HuH-7 (cell line): ENCODE measurements at places on chromosomes 12 and 14.
A peak's percentile ranks its signal among the peaks of the same experiment; 100 is the strongest.

- peak; percentile 17 for DNase-seq
These were observed 62.6 kb downstream of the DCAF5 start for GRCh38 chr14:69090187-69090789.

GRCh38 chr12:127925971-127926370 lies 341.0 kb upstream of the TMEM132C start:
- DNase-seq, result peak; percentile 1

- no peak for DNase-seq
These were observed 38.7 kb downstream of the SGPP1 start for GRCh38 chr14:63689132-63689531.

GRCh38 chr14:105865904-105866840 lies 339.8 kb downstream of the TMEM121 start:
- no peak for DNase-seq

DNA sequence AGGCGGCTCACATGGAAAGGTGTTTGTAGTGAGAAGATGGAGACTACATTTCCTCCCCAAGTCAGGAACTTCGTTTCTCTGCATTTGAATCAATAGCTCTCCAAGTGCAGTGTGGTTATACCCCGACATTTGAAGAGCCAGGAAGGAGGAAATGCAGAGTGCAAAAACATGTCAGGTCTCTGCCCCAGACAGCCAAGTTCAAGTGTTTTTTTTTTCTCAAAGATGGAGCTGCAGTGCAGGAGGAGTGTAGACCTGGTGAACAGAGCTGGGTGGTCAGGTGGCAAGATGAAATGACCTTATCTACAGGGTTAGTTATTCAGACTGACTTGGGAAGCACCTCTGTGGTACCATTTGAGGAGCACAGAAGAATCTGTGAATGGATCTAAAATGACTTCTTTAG lies 21.3 kb downstream of the MLXIP start:
- no peak for DNase-seq

DNA sequence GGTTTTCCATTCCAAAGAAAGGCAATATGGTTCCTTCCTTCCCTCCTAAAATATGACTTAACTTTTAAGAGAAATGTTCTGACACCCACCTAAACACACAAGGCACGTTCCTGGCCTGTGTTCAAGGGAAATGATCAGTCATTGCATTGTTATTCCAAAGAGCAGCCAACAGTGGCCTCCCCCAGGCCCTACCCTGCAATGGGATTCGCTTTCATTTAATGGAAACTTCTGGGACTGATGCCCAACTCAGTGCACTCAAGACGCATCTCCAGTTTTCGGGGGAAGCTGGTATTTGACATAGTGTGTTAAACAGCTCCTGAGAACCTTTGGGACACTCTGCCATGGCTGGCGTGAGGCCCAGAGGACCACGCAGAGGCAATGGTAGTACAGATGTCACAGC lies 65.9 kb downstream of the DDX51 start:
- no peak for DNase-seq

DNA sequence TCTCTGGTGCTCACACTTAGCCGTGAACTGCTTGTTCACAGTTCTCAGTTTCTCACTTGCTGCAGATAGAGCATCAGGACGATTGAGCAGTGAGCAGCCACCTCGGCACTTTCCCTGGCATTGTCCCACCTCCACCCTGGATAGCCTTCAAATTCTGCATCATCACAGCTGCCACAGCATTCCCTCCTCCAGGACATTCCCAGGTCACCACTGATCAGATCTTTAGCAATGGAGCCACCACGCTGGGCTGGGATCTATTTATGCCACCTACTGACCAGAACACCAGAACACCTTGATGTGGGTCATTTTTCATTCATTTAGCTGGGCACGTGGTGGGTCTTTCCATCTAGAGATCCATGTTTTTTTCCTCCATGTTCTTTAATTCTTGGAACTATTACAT lies 23.6 kb downstream of the ACADS start:
- no peak for DNase-seq

DNA sequence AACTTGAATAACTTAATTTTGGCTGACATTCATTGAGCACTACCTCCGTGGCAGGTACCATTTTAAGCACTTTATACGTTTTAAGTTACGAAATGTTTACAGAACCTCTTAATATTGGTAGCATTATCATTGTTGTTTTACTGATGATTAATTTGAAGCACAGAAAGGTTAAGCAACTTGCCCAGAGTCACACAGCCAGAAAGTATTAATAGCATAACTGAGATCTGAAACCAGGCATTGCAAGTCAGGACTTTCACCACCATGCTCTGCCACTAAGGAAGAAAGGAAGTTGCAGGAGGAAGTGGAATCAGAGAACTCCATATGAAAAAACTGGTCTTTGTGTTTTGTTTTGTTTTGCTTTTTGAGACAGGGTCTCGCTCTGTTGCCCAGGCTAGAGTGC lies 28.2 kb upstream of the BCAT1 start:
- no peak for DNase-seq

- no peak for DNase-seq
These were observed 307.2 kb upstream of the SOX5 start for GRCh38 chr12:24256684-24257083.

DNA sequence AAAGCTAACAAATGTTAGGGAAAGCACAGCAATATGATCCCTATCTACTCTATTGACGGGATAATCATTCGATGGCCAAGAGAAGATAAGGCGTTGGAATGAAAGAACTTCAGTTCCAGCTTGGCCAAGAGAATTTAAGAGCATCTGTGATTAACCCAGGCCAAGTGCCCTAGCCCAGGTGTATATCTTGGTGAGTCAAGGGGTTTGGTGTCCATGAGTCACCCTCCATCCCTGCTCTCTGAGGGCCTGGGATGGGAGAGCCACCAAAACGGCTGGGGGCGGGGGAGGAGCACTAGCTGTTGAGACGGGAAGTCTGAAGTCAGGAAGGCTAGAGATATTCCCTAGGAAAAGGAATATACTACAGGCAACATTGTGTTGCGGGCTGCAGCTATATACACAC lies 13.0 kb downstream of the TBPL2 start:
- no peak for DNase-seq

GRCh38 chr12:28369483-28369882 lies 179.2 kb downstream of the CCDC91 start:
- DNase-seq, result no peak

DNA sequence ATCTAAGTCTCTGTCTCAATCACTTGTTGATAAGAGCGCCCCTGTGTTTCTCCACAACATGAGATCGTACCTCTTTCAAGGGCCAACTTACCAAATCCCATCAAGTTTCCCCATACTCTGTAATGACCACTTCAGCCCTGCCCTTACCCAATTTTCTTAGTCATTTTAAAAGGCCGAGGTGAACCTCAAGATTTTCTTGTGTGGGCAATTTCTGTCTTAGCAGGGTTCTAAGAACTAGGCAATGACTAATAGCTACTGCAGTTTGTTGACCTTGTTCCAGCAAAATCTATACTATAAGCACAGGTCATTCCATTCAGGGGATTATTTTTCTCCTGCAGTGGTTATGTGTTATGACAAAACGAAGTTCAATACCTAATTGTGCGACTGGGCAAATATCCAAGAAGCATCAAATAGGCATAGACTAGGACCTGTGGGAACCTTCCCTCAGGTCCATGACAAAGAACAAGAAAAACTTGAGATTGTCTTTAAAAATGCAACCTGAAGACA lies 359.8 kb downstream of the PCNX1 start:
- no peak for DNase-seq

DNA sequence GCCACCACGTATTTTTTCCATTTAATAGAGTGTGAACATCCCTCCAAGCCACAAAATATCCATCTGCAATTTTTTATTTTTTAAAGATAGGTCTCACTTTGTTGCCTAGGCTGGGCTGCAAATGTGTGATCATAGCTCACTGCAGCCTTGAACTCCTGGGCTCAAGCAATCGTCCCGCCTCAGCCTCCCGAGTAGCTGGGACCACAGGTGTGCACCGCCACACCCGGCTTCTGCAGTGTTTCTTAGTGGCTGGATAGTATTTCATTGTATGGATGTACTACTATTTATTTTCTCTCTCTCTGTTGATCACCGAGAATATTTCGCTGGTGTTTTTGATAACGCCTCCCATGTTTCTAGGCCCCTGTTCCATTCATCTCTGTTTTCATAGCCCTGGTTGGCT lies 17.5 kb downstream of the MLXIP start:
- DNase-seq, result no peak

- no peak for DNase-seq
These were observed 45.4 kb upstream of the CCND2 start for GRCh38 chr12:4228122-4228580.

DNA sequence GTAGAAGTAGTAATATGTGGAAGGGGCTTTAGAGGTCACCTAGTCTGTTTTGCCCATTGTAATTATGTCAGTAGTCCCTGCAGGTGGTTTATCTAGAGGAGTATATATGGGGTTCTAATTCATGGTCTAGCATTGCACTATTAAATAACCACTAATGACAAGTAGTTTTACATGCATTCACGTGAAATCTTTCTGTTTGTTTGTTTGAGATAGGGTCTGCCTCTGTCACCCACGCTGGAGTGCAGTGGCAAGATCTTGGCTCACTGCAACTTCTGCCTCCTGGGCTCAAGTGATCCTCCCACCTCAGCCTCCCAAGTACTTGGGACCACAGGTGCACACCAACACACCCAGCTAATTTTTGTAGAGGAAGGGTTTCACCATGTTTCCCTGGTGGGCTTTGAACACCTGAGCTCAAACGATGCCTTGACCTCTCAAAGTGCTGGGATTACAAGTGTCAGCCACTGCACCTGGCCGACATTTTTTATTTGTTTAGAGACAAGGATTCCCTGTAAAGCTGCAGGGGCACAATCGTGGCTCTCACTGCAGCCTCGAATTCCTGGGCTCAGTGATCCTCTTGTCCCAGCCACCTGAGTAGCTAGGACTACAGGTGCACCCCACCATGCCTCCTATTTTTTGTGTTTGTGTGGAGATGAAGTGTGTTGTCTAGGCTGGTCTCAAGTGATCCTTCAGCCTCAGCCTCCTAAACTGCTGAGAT lies 12.0 kb upstream of the PSEN1 start:
- no peak for DNase-seq

DNA sequence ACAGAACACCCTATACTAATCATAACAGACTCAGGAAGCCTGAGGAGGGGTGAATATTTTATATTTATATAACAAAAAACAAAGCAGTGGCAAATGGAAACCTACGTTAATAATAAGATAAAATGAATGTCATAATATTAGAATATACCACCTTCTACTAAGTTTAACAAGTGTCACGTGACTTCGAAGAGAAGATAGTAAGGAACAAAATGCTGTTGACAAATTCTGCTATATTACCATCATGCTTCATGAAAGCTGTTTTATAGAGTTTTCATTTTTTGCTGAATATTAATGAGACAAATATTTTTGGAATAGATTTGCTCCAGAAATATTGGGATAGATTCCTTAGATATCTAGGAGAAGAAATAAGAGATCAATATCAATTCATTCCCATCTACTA lies 450.6 kb upstream of the DCN start:
- no peak for DNase-seq

- DNase-seq, result no peak
These were observed 1.7 kb upstream of the ITGA5 start for GRCh38 chr12:54420766-54421144.

DNA sequence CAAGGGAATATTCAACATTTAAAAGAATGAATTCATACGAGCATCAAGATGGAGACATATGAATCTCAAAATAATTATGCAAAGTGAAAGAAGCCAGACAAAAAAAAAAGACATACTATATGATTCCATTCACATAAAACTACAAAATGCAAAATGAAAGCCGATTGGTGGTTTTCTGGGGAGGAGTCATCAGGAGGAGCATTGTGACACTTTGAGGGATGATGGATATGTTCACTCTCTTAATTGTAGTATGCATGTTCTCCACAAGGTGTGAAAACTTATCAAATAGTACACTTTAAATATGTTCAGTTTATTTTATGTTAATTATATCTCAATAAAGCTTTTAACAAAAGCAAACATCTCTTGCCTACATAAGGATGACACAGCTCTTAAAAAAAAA lies 13.5 kb downstream of the OLR1 start:
- no peak for DNase-seq

- no peak for DNase-seq
These were observed 2.1 kb downstream of the UNG start for GRCh38 chr12:109099431-109100020.

- no peak for DNase-seq
These were observed 619.3 kb downstream of the SNAPC1 start for GRCh38 chr14:62381311-62382070.

- no peak for DNase-seq
These were observed 137.5 kb upstream of the RFLNA start for GRCh38 chr12:124157406-124157805.

GRCh38 chr12:100859063-100859627 lies 64.6 kb downstream of the ANO4 start:
- no peak for DNase-seq

DNA sequence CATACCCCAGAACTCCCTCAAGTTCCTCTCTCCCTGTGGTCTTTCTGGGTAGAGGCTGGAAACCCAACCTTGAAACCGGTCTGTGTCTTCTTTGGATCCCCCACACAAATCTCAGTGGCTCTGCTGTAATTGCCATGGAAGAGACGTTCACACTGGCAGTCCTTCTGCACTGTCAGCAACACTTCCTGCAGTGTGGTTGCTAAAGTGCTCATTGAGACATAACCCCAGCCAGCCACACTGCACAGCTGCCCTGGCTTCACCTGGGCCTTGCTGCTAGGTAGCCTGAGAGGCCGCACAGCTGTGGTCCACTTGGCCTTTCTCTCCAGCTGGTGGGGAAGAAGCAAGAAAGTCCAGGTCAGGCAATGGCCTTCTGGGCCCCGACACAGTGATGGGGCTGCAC lies 2.4 kb downstream of the GZMH start:
- no peak for DNase-seq

GRCh38 chr12:88305254-88305890 lies 163.3 kb downstream of the TMTC3 start:
- DNase-seq, result no peak

GRCh38 chr14:58637040-58637390 lies 747 bp upstream of the DACT1 start:
- no peak for DNase-seq

GRCh38 chr12:132788375-132789098 lies 26.9 kb upstream of the ANKLE2 start:
- DNase-seq, result no peak

- no peak for DNase-seq
These were observed 136.8 kb upstream of the NTF3 start for GRCh38 chr12:5295151-5295550.

DNA sequence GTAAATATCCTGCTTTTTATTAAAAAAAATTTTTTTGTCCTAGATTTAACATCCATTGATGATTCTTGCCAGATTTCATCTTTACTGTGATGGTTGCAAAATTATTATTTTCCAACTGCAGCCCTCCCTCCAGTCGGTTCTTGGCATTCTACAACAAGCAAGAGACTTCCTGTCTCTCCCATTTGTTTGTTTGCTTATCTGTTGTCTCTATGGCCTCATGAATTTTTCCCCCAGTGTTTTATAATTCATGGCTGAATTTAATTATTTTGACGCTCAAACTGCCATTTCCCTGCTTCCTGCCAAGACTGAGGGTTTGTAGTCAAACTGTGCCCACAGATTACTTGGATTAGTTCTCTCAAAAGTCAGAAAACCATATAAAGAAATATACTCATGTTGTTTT lies 25.9 kb downstream of the CGRRF1 start:
- no peak for DNase-seq

GRCh38 chr12:12336049-12336411 lies 14.0 kb downstream of the MANSC1 start:
- DNase-seq, result peak; percentile 65

- DNase-seq, result peak; percentile 31
These were observed 43.0 kb downstream of the PPM1H start for GRCh38 chr12:62891805-62892549.

- DNase-seq, result no peak
These were observed 108.6 kb upstream of the FLRT2 start for GRCh38 chr14:85421186-85421877.
